ENCODE measurements at places on chromosomes 2 and 18.

DNA sequence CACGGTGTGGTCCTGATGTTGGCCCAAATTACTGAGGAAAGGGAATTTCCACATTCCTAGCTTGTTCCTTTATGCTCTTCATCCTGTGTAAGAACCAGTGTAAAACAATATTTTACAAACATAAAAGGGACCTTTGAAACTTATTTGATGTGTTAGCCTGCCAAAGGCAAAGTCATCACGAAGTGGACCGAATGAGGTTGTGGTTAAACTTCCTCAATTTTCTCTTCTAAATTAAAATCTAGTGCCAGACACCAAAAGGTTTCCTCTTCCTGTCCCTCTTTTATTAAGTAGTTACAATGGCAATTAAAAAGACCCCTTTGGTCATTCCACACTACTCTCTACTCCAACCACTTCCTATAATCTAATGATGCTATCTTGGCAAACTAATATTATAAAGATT is 279.8 kb downstream of the AFF3 start:
- no peak for DNase-seq

DNA sequence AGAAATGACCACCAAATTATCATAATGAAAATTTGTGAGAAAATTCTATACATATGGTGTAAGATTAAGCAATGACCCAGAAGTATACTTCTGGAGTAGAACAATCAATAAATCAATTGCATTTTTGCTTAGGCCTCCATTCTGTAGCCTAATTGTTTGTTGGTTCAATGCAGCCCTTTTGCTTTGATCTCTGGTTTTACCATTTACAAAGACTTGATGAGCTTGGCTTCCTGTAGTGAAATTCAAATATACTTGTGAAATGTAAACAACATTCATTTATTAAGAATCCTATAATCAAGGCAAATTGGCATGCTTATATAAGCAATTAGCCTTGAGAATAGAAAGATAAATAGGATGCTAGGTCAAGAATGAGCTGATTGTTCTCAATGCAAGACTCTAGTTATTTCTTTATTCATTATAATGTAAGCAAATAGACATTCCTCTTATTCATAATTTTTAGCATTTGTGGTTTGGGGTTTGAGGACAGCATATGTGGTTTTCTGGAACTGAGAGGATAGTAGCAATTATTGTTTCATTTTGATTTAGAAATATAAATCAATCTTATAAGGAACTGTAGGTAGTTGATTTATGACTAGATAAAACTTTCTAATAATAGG is 9.7 kb downstream of the FMNL2 start:
- no peak for DNase-seq

- peak; percentile 49 for DNase-seq
Observed at GRCh38 chr18:37385846-37386778, 179.5 kb downstream of the CELF4 start.

- peak; percentile 20 for DNase-seq
Observed at GRCh38 chr18:8389391-8390340, 219.6 kb upstream of the RAB12 start.

- no peak for DNase-seq
Observed at GRCh38 chr2:44360749-44361329, 455 bp downstream of the PREPL start.

DNA sequence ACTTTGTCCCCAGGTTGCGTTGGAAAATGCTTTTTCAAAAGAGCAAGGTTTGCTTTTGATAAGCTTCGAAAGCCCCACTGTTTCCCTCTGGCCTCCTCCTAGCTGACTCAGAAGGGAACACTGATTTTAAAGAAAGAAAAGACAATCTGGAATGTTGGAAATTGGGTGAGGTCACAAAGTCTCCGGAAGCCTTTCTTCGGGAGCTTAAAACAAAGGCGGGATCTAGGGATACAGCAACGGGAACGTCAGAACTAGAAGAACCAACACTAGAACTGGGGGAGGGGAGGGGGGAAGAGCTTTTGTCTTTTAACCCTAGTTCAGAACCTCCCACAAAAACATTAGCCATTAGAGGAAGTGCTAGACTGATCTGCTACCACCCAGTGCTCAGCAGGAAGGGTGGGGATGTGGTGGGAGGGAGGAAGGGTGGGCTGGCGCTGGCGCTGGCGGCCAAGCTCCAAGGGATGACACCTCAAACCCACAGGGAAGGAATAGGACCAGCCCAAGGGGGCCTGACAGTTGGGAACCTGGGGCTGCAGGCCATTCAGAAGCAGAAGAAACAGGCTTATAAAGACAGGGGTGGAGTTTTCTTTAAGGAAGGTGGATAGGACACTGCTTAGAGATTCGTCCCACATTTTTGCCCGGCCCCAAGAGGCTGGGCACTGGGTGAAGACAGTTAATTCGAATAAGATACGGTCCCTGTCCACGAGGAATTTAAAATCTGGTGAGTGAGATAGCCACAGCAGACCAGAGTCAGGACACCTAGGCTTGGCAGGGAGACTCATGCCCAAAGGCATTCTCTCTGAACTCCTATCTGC is 1.7 kb downstream of the TMSB10 start:
- DNase-seq: peak; percentile 27

DNA sequence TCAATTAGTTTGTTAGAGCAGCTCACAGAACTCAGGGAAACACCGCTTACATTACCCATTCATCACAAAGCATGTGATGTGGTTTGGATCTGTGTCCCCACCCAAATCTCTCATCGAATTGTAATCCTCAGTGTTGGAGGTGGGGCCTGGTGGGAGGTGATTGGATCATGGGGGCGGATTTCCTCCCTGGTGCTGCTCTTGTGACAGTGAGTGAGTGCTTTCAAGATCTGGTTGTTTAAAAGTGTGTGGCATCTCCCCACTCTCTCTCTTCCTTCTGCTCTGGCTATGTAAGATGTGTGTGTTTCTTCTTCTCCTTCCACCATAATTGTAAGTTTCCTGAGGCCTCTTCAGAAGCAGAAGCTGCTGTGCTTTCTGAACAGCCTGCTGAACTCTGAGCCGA is 63.5 kb upstream of the AGPS start:
- no peak for DNase-seq

GRCh38 chr18:51666763-51667191 is 469.3 kb upstream of the MEX3C start:
- peak; percentile 95 for DNase-seq

DNA sequence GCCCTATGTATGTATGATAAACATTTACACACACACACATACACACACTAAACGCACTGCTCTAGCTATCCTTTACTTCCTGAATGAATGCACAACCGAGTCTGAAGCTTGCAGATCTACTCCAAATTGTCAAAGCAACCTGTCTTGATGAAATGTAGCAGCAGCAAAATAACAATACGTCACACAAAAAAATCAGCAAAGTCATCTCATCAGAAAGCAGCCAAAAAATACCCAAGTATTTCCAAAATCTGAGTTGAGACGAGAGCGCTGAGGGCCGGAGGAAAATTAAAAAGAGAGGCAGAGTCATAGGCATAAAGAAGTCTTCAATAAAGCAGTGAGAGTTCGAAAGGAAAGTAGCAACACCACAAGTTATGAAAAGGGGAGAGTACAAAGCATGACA is 67.7 kb downstream of the ZNF521 start:
- DNase-seq: no peak

- DNase-seq: no peak
Observed at GRCh38 chr2:156083763-156084493, 248.6 kb downstream of the NR4A2 start.

DNA sequence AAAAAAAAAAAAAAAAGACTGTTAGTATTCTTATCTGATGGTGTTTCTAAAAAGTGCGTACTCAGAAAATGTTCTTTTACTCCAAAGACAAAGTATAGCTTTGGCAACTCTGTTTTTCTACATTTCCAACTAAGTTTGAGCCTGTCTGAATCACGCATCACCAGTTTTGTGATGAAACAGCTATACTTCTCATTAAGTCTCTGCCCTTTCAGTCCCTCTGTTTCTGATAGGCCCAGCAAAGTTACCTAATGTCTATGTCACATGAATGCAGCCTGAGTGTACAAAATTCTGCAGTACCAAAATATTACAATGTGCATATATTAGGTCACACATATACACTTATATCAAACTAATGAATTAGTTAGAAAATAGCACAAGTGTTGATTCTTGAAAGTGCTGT is 22.4 kb downstream of the TWSG1 start:
- no peak for DNase-seq

- no peak for DNase-seq
Observed at GRCh38 chr2:239201531-239201876, 199.3 kb downstream of the HDAC4 start.

- DNase-seq: peak; percentile 35
Observed at GRCh38 chr2:219104107-219105035, 43.6 kb upstream of the IHH start.

DNA sequence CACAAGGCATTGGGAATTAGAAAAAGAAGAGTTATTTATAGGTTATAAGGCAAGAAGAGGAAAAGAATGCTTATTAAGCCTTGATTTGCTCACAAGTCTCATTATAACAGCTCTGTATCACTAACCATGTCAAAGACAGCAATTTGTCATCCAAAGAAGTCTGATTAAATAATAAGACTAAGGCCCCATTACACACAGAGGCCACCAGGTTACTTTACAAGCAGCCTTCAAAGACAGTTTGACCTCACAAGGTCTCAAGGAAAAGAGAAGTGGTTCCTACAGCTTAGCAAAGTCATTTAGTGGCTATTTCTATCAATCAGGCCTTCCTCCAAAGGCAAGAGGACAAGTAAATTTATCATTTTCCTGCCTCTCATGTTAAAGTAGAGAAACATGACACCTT is 188.5 kb downstream of the MBD2 start:
- DNase-seq: no peak

Measured in NCI-H2171 treated with DMSO at 0.1 percent for 48 hours (cell line).